Fibroblast of the aortic adventitia (primary cell): ENCODE measurements at places on chromosomes 1 and 21.
A peak's percentile ranks its signal among the peaks of the same experiment; 100 is the strongest.

GRCh38 chr1:235004840-235005391 lies 123.7 kb downstream of the TOMM20 start:
- no peak for DNase-seq

DNA sequence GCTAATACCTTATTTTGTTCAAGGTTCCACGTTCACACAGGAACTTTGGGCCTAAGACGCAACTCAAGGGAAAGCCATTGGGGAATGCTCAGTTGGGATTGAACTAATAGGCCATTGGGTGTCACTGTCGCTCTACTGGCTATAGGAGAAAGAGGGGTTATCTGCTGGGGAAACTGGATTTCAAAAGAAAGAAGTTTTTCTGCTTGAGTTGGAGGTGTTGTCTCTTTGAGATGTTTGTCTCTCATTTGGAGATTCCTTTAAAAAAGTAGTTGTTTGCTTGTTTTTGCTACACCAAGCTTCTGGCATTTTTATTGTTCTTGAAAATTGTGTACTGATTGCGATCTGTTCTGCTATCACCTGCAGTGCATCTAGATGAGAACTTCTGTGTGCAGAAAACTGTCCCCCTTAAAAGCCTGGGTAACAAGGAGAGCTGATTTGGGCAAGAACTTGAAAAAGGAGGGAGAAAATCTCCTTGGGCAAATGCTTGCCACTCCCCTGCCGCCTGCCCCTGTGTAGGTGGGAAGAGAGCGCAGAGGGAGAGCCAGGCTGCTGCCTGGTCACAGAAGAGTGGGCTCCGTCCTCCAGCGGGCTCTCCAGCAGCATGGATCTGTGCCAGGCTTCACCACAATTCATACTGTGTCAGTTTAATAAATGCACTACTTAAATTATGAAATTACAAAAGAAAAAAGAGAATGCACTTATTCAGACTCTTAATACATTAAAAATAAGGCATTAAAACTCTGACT lies 39.9 kb downstream of the PEX14 start:
- peak; percentile 64 for DNase-seq

GRCh38 chr1:107640207-107640606 lies 324.8 kb downstream of the VAV3 start:
- DNase-seq = no peak

GRCh38 chr1:153956997-153957715 lies 1.3 kb downstream of the CRTC2 start:
- no peak for DNase-seq

DNA sequence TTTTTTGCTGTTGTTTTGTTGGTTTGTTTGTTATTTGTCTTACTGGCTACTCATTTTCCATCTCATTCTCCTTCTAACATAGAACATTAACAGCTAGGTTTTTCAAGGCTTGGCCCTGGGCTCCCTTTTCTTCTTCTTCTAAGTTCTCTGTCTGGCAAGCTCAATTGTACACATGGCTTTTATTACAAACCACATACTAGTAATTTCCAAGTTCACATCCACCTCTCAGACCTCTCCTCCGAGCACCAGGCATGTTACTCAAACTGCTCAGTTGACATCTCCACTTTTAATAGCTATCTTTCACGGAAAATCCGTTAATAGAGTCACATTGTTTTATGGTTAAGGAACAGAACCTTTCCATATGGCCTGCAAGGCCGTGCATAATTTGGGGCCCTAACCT lies 736.9 kb upstream of the ADAMTS5 start:
- peak; percentile 74 for DNase-seq
